Activated CD8-positive, alpha-beta memory T cell treated with anti-CD3 and anti-CD28 coated beads, Interleukin-2, amount 10 ng/mL, durations not matched to agents 7 days and 5 days (primary cell): ENCODE measurements at places on chromosomes 6 and 20. TPM values are rescaled to one million over a fixed set of nuclear protein-coding genes. Genes with fewer than 3 reads are reported as not detected.

The IL22RA2 gene
- total RNA-seq = not detected

The HS3ST5 gene
- total RNA-seq = not detected

The FRMD1 gene
- not detected for total RNA-seq

DNA sequence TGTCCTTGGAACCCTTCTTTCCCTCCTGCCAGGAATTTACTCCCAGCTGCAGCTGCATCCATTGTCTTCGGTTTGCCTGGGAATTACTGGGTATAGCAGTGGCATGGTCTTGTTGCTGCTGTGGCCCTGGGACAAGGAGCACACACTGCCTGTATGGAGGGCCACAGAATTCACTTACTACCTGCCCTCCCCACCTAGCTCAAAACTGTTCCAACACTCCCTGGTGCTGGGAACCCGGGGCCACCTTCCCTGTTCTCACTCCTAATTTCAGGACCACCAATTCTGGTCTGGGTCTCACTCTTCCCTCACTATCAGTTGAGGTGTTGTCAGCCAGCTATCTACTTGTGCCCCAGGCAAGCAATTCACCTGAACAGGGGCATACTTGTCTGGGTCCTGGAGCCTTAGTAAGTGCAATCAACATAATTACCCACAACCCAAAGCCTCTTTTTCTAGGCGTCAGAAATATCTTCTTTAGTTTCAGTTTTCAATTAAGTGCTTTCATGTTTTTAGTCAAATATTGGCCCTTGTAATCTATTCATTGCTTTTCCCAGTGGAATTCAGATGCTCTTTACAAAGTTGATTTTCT, 47.2 kb downstream of the METTL24 start:
- DNase-seq = no peak

GRCh38 chr6:7680393-7681075, 45.4 kb upstream of the BMP6 start:
- no peak for DNase-seq

DNA sequence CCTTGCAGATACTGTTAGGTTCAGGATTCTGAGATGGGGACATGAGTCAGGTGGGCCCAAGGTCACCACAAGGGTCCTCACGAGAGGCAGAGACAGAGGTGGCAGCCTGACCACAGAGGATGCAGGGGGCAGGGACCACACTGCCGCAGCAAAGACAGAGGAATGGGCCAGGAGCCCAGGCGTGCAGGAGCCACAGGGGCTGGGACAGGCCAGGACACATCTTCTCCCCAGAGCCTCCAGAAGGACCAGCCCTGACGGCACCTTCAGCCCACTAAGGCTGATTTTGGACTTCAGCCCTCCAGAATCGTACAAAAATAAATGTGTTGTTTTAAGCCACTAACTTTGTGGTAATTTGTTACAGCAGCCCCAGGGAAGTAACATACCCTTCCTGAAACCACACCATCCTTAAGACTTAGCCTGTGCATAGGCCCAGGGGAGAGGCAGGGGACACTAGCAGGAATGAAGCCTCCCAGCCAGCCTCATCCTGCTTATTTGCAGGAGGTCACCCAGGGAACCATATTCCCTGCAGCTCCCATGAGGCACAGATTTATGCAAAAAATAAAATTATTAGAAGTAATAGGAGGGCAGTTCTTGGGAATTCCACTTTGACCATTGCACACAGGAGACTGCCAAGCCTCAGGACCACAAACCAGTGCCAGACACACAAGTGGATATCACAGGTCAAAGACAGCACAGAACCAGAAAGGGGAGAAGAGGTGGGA, 119.3 kb upstream of the CST7 start:
- DNase-seq = peak; percentile 34

DNA sequence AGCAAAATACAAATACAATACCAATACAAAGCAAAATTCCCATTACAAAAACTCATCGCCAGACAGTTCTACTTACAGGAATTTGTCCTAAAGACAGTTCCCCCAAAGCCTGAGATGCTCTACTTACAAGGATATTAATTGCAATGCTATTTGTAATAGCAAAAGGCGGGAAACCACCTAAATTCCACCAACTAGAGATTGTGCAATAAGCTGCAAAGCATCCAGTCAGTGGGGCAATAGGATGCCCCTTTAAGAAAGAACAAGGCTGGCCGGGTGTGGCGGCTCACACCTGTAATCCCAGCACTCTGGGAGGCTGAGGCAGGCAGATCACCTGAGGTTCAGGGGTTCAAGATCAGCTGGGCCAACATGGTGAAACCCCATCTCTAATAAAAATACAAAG, 39.1 kb downstream of the FAM209B start:
- no peak for DNase-seq

GRCh38 chr20:25195962-25196785, 662 bp downstream of the ENTPD6 start:
- DNase-seq = peak; percentile 46

- DNase-seq = no peak
Measured at GRCh38 chr20:13098720-13099355, 90.1 kb downstream of the SPTLC3 start.

- DNase-seq = no peak
Measured at GRCh38 chr6:35094183-35094582, 47.0 kb downstream of the TCP11 start.
